Erythroblast (primary cell): ENCODE measurements at places on chromosomes 2 and 18.

GRCh38 chr18:8844721-8845148 is 139.4 kb downstream of the MTCL1 start:
- no peak for DNase-seq

GRCh38 chr18:9946831-9947230 is 33.0 kb downstream of the VAPA start:
- no peak for DNase-seq

DNA sequence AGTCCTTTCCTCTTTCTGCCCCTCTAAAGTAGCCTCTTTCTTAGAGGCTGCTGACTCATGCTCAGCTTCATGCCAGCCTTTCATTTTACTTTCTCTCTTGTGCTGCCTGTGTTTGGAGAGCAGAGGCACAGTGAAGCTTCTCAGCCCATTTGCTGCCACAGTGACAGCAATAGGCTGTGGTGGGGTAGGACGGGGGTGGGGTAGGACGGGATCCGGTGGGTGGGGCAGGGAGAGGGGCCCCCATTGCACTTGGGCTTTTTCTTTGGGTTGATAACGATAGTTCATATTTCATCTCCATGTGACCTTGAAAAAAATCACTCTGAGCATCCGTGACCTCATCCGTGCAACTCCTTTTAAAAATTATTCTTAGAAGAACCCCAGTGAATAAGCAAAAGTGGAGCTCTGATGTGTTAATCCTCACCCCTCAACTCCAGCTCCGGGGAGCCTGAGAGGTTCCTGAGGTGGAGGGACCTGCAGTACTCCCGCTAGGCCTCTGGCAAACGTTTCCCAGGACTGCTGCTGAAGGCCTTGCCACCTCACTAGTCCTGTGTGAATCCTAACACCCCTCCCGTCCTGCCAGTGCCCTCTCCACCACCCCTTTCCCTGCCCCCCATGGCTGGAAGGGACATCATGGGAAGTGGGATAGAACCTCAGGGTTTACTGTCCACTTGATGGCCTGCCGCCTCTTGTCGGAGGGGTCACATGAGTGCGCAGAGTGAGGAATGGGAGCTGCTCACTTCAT is 70.8 kb downstream of the INPP4A start:
- DNase-seq, result peak; percentile 72

DNA sequence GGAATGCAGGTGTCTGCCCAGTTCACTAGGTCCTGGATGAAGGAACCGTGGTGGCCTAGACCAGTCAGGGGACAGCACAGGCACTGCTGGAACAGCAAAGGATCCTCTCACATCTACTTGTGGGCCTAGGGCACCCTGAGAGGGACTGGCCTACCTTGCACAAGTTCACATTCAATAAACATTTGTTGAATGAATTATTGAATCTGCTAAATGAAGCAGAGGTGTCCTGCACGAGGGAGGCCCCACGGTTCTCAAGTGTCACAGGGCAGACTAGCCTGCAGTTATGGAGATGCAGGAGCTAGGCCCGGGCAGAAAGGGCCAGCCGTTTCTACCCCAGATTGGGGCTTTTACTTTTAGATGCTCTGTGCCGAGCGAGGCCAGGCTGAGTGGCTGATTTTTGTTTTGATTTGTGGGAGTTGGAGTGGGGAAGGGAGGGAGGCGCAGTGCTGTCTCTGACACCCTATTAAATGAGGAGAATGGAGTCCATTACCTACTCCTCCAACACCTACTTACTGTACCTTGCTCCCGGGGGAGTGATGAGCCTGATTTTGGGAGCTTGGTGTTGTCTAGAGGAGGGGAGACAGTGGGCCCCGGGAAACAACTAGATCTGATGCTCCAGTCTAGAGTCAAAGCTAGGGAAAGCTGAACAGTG is 18.4 kb downstream of the SH2D6 start:
- DNase-seq, result no peak

DNA sequence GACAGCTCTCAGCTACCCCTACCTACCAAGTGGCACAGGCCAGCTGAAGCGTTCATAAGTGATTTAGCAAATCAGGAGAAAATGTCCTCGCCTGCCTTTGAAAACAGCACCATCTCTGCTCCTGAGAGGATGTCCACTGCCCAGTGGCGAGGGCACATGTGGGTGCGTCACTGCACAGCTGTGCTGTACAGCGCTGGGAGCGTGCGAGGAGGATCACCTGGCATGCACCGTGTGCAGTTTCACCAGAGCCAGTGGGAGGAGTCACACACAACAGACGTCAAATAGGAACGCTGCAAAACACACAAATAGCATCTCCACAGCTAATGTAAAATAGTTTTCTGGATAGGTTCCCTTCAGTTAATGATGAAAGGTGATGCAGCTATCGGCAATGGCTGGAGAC is 154.1 kb downstream of the HDAC4 start:
- no peak for DNase-seq

DNA sequence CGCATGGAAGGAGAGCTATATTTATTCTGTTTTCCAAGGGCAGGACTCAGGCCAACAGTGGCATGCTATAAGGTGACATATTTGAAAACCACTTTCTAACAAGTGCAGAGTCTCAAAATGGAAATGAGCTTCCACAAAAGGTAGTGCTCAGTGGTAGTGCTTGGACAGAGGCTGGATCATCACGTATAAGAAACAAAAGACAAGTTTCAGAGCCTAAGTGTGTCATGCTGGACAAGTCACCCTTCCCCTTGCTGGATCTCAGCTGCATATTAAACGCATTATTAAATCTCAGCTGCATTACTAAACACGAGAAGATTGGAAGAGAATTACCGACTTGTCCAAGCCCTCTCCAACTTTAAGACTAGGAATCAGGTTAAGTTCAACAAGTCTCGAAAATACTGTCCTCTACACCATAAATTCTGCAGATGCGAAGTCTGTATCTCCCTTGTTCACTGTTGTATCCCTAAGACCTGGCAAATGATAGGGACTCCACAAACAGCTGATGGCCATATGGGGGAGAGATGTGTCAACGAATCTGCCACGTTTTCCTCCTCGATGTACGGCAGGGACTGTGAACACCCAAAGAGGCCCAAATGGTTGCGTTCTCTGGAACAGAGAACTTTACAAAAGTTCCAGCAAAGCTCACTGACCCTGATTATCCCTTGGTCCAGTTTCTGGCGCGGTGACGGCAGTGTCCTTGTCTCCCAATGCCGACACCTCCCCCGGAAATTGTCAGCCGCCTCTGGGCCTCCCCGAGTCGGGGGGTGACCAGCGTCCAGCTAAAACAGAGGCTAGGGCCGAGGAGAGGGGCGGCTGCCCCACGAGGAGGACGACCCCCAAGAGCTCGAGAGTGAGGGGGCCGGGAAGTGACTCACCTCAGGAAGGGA is 611 bp downstream of the NOL10 start:
- peak; percentile 67 for DNase-seq

GRCh38 chr2:218422403-218423086 is 3.6 kb downstream of the VIL1 start:
- peak; percentile 85 for DNase-seq

DNA sequence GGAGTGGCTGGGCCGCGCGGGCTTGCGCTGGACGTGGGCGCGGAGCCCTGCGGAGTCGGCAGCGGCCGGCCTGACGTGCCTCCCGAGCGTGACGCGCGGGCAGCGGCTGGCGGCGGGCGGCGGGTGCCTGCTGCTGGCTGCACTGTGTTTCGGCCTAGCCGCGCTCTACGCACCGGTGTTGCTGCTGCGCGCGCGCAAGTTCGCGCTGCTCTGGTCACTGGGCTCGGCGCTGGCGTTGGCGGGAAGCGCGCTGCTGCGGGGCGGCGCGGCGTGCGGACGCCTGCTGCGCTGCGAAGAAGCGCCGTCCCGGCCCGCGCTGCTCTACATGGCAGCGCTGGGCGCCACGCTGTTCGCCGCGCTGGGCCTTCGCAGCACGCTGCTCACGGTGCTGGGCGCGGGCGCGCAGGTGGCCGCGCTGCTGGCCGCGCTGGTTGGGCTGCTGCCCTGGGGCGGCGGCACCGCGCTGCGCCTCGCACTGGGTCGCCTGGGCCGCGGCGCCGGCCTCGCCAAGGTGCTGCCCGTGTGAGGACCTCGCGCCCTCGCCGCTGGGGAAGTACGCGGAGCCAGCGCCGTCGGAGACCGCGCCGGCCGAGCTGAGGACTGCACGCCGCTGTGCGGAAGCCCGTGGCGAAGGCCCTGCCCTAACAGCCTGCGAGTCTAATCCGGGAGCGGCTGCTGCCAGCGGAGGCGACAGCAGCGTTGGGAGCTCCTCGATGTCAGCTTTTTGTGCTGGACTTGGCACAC is 526 bp downstream of the SFT2D3 start:
- DNase-seq, result peak; percentile 90

DNA sequence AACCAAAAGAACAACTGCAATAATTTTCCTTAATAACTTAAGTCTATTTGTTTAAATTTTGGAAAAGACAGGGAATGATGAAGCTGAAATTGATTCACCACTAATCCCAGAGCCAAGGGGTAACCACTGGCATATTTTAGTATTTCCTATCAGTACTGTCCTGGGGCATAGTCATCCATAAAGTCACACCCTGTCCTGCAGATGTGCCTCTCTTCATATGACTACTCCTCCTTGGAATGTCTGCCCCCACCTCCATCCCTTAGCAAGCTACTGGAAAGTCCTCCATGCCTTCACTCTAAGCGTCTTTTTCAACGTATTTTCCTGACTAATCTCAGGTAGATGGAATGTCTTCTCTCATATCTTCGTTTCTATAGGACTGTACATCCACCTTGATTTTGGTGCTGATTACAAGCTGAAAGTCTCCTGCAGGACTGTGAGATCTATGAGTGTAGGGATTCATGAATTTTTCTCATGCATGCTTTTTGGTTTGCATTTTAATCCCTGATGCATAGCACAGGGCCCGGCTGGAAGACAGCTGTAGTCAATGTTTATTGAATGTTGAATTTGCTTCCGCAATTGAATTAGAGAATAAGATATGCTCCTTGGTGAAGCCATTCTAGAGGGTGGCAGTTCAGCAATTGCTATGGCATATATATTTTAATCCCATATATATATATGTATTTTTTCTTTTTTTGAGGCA is 85.6 kb downstream of the MOGAT1 start:
- no peak for DNase-seq

GRCh38 chr2:74702001-74702715 is 48.1 kb downstream of the SEMA4F start:
- no peak for DNase-seq

DNA sequence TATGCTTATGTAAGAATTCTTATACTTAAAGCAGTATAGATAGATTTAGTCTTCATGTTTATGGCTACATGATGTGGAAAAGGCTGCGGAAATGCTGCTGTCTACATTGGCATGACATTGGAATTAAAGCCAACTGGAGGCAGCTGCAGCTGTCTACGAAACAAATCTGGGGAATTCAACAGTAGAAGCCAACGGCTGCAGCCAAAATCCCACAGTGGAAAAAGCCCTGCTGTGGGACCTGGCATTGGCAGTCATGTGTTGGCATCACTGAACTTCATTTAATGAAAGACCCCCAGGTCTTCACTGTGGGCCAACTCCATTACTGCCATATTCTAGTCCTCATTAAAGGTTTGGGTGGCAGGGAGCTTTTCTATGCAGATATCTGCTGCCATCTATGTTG is 223.6 kb downstream of the SLC8A1 start:
- no peak for DNase-seq

GRCh38 chr2:238894226-238894949 is 46.5 kb downstream of the TWIST2 start:
- DNase-seq, result no peak

DNA sequence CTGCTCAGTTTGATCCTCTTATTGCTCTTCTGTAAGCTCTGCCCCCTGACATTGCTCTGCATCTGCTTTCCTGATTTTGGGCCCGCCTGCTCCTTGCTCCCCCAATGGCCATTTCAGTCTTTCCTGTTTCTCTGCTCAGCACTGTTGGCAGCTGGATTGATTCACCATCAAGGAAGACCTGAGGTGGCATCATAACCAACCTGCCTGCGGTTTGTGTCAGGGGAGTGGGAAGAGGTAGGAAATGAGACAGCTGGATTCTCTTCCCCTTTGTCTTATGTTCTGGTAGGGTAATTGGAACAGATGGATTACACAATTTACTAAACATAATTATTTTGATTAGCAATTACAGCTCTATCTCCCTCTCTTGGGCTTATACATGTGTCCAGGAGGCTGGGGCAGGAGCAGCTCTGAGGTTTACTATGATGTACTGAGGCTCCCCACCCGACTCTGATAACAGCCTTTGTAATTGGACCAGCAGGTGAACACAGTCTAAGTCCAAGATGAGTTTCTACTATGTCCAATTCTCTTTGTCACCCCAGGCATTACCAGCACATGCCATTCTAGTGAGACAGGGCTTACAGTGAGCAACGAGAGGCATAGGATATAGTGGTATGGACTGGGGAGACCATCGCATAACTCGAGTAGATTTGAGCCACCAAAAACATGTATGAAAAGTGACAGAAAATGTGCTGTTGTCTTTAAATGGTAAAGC is 151.8 kb upstream of the MMADHC start:
- DNase-seq, result no peak

GRCh38 chr18:3230401-3231334 is 10.9 kb upstream of the MYOM1 start:
- DNase-seq, result peak; percentile 42

DNA sequence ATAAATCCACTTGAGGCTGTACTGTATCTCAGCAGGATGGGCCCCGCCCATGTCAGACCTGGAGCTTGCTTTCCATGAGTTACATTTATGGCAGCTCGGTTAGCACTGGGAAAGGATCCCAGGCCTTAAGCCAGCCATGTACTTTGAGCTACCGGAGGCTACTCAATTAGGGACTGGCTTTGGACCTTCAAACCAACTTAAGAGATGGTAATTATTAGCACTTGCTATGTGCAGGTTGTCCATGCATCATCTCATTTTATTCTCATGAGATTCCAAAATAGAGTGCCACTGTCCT is 64.4 kb downstream of the ACTR2 start:
- no peak for DNase-seq

DNA sequence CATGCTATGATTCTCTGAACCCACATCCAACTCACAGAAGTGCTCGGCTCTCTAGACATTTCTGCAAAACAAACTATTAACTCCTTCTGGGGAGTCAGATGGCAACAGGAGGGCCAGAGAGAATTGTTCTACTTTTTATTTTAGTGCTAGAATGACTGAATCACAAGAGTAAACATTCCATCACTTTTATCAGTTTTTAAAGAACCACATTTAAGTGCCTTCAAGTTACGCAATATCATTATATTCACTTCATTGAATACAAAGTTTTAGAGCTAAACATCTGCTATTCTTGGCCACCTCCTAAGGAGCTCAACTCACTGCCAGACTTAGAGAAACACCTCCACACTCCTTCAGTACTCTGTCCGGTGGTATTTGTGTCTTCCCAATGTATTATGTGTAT is 22.4 kb downstream of the B4GALT6 start:
- no peak for DNase-seq

DNA sequence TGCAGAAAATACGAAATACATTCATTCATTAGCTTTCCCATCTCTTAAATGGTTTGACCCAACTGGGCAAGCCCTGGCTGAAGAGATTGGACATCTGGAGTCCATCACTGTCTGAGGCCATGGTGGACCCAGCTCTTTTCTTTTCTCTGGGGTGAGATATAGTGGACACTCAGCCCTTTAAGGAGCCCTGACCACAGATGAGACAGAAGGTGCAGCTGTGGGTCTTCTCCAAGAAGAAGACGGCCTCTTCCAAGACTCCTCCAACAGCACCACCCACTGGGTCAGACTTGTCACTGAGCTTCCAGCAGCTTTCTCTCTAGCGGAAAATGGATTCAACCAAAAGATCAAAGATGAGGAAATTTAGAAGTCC is 27.2 kb downstream of the TWIST2 start:
- DNase-seq, result no peak

- no peak for DNase-seq
These were observed 126.6 kb downstream of the UBE2E3 start for GRCh38 chr2:181106789-181107627.
